NCI-H345 (cell line): ENCODE measurements at places on chromosomes 13 and 19.
A peak's percentile ranks its signal among the peaks of the same experiment; 100 is the strongest.

- no peak for DNase-seq
These were observed 5.8 kb downstream of the CHST8 start for GRCh38 chr19:33627526-33627925.

- no peak for DNase-seq
These were observed 17.2 kb upstream of the ZBTB7A start for GRCh38 chr19:4083677-4084546.

GRCh38 chr19:38727868-38728660, 16.2 kb downstream of the CAPN12 start:
- DNase-seq = no peak

DNA sequence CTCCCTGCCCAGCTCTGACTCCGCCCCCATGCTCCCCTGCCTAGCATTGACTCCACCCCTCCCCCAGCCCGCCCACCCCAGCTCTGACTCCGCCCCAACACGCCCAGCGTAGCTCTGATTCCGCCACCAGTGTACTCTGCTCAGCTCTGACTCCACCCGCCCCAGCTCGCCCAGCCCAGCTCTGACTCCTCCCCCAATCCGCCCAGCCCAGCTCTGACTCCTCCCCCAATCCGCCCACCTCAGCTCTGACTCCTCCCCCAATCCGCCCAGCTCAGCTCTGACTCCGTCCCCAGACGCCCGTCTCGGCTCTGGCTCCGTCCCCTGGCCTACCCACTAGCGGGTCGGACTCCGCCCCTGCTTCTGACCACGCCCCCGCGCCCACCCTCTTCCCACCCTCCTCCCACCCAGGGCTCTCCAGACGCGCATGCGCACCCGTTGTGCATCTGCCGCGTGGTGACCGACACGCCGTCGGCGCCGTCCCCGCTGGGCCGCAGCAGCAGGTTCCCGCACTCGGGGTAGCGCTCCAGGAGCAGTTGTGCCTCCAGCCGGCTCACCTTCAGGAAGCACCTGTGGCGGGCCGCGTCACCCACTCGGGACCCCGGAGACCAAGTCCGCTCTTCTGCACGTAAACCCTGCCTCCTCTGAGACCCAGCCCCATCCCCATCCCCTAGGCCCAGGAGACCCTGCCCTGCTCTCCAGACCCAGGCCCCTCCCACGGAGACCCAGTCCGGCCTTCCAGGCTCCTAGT, 10.2 kb downstream of the STAP2 start:
- DNase-seq = peak; percentile 97

DNA sequence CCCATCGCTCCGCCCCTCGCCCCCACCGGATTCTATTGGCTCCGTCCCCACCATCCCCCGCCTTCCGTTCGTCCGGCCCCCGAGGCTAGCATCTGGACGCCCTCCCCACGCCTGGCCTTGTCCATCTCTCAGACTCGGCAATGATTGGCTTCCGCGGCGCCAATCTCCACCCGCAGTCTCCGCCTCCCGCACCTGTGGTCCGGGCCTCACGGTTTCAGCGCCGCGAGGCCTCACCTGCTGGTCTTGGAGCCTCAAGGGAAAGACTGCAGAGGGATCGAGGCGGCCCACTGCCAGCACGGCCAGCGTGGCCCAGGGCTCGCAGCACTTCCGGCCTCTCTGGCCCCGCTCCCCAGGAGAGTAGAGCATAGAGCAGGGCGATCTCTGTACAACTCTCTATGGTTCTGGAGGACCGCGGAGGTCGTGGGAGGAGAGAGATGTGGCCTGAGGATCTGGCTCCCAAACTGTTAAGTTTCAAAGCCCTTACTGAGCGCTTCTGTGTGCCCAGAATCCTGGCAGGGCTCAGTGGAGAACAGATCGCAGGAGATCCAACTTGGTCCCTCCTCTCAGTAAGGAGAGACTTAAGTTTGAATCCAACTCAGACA, at the start of gene ERCC1:
Gene ERCC1, minus strand, starts transcription at position 329 of the 602 bp plus-strand sequence. CDS start 543 bp downstream, outside the sequence.
- DNase-seq = peak; percentile 95

- no peak for DNase-seq
These were observed 82.5 kb upstream of the TM9SF2 start for GRCh38 chr13:99418843-99419140.

DNA sequence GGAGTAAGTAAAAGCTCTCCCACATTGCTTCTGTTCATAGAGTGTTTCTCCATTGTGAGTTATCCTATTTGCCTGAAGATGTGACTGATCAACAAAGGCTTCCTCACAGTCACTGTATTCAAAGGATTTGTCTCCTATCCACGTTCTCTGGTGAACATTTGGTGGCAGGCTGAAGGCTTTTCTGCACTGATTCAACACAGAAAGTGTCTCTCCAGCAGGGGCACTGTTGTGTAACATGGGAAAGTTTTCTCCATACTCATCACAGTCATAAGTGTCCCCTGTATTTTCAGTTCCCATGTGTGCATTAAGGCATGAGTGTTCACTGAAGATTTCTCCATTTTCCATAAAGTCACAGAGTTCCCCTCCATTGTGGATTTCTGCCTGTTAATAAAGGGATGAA, 17.6 kb downstream of the ZNF121 start:
- DNase-seq = no peak

DNA sequence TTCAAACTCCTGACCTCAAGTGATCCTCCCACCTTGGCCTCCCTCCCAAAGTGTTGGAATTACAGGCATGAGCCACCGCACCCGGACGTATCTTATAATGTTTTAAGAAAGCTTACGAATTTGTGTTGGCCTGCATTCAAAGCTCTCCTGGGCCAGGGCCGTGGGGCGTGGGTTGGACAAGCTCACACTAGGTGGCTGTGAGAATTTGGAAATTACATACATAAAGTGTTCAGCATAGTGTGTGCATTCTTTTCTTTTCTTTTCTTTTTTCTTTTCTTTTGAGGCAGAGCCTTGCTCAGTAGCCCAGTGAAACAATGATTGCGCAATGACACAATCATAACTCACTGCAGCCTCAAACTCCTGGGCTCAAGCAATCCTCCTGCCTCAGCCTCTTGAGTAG, 2.6 kb downstream of the ZSWIM4 start:
- no peak for DNase-seq
